ENCODE measurements at places on chromosomes 7 and 10.

- no peak for DNase-seq
Observed at GRCh38 chr10:112832361-112832878, 117.6 kb upstream of the TCF7L2 start.

- no peak for DNase-seq
Observed at GRCh38 chr7:95246831-95247370, 77.4 kb downstream of the PON1 start.

- DNase-seq, result peak; percentile 77
Observed at GRCh38 chr10:99845837-99846382, 63.5 kb downstream of the ABCC2 start.

DNA sequence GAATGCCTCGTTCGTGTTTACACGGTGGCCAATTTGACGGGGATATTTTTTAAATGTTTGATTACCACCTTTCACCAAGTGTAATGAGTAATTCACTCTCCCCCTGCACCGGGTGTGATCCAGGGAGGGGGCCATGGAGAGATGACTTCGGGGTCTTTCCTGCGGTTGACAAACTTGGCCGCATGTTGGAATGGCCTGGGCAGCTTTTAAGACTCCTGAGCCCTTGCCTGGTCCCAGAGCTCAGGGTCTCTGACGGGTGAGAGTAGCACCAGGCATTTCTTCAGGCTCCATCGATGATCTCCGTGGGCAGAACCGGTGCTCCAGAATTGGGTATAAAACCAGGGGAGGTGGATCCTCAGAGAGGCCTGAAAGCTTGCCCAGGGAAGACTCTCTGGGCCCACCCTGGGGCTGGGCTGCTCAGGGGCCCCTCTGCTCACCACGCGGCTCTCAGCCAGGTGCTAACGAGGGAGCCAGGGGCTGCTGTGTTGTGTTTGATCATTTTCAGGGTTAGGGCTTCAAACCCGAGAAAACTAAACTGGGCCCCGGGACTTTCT lies 882 bp downstream of the ZNF282 start:
- DNase-seq, result no peak

DNA sequence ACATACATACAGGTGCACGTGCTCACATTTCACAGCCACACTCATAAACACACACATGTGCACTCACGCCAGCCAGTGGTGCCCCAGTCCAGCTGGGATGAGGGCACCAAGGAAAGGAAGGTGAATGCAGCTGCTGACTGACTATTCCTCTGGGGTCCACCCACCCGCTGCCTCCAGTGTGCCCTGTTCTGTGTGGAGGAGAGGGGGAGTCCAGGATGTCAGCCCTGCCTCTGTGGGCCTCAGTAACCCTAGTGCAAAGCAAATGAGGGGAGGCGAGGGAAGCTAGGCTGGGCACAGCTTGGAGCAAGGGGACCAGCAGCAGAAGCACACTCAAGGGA lies 57.6 kb downstream of the YKT6 start:
- DNase-seq, result no peak

GRCh38 chr10:110724116-110724921 lies 80.2 kb downstream of the RBM20 start:
- peak; percentile 13 for DNase-seq

DNA sequence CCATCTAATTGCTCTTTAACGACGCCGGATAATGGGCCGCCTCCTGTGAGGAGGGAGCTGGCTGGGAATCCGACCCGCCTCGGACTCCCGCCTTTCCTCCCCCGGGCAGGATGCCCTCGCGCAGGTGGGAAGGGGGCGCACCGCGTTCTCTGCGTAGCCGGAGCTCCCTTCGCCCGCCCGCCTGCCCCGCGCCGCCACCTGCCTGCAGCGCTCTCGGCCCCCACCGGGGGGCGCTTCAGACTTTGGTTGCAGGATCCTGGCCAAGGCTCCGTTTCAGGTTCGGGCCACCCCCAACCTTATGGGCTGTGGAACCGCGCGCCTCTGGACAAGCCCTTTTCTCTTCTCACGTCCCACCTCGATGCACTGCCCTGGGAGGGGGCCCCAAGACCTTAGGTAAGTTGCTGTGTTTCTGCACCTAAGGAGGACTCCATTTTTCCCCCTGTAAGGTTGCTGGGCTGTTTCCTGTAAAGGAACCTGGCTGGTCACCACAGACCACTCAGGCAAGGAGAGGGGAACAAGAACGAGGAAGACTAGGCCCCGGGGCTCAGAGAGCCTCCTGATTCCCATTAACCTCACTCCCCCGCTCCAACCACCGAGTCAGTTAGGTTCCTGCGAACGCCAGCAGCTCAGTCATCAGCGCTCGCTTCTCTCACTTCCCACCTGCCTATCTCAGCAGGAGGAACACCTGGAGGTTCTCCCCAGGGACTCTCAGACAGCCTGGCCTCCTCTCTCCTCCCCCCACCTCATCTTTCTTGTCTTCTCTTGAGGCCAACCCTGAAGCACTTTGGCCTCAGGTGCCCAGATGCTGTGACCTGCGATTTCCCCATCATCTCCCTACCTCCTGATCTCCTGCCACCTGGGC lies 11.3 kb upstream of the KAZALD1 start:
- peak; percentile 82 for DNase-seq

DNA sequence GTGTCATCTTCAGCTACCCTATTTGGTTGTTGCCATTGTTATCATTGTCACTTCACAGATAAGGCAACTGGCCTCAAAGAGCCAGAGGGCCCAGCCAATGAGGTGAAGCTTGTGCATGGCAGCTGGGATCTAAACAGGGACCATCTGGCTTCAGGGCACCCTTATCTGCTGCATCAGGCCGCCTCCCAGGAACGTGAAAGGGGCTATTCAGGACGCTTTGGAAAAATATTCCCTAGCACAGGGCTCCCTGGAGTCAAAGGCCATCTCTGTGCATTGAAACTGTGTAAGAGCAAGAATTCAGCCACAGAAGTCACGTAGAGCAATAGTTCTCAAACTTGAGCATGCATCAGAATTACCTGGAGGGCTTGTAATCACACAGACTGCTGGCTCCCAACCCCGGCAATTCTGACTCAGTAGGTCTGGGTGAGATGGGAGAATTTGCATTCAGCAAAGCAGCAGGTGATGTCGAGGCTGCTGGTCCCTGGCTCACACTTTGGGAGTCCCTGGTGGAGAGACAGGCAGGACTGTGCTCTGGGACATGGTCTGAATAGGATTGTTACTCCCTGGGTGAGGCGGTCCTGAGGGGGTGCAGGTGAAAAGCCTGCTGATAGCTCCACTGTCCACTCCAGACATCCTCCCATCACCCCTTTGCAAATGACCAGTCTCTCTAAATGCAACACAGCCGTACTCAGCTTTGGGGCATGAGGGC lies 21.5 kb upstream of the PLEKHA1 start:
- no peak for DNase-seq

DNA sequence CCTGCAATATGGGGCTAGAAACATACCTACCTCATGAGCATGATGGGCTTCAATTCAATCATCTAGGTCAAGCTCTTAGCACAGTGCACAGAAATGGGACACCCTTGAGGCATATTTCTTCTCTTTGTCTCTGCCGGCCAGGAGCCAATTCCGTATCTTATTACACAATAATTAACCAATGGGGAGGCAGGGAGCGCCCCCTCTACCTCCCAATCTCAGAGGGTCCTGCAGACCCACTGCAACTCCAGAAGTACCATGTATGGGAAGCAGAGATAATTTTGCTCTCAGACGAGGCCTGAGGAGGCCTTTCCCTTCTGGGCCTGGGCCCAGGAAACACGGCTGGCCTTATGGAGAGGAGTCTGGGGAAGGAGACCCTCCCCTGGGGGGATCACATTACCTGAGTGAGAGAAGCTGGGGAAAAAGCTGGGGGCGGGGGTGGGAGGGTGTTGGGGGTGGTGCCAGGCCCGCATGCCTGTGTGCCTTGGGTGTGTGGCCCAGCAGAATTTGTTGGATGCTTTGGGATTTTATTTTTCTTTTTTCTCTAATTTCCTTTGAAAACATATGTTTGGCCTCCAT lies 155.5 kb downstream of the UBE2H start:
- DNase-seq, result no peak

DNA sequence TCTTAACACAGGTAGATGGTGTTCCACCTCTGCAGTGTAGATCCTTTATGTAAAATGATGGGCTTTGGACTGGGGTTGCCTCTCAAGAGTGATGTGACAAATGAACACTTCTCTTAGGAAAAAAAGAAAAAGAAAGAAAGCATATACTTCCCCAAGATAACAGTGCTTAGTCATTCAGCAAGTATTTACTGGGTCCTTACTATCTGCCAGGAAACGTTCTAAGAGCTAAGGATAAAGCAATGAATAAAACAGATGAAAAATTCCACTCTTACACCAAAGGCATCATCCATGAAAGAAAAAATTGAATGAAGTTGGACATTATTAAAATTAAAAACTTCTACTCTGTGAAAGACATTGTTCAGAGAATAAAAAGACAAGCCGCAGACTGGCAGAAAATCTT lies 177.3 kb downstream of the C7orf25 start:
- DNase-seq, result no peak

GRCh38 chr10:131141645-131142516 lies 169.6 kb downstream of the TCERG1L start:
- DNase-seq, result no peak

GRCh38 chr7:131747658-131748232 lies 191.3 kb upstream of the PODXL start:
- no peak for DNase-seq

- no peak for DNase-seq
Observed at GRCh38 chr10:47456794-47457527, 27.0 kb downstream of the ANXA8 start.

DNA sequence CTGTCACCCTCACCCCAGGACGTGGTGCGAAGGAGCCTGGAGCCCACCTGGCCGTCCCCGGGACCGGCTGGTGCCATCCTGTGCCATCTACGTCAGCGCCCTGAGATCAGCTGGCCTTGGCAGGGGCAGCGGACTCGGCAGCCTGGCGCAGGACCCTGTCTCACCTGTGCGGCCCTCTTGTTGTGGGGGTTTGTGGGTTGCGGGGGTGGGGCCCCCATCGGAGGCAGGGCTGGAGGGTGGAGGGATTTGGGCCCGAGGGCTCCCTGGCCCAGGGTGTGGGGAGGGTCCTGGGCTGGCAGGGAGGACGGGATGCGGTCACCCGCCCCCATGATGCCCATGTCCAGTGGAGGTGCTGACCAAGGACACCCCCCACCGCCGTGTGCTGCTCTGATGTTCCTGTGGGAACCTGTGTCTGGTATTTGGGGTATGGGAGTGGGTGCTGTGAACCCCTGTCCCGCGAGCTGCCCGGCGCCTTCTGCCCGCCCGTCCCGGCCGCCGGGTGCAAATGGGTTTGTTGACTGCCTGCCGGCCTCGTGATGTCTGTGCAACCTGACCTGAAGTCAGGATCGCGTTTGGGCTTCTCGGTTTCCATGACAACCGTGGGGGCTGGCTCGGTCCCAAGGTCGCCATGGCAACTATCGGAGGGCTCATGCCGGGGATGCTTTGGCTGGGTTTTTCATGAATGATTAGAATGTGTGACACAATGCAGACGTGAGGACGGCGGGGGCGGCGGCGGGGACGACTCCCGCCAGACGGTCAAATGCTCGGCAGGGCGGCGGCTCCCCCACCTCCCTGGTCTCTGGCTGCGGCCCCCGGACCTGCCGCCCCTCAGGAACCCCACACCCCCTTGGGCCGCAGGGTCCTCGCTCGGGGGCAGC lies 7.3 kb downstream of the MAFK start:
- DNase-seq, result no peak

- no peak for DNase-seq
Observed at GRCh38 chr10:115049960-115050359, 43.2 kb upstream of the ATRNL1 start.

DNA sequence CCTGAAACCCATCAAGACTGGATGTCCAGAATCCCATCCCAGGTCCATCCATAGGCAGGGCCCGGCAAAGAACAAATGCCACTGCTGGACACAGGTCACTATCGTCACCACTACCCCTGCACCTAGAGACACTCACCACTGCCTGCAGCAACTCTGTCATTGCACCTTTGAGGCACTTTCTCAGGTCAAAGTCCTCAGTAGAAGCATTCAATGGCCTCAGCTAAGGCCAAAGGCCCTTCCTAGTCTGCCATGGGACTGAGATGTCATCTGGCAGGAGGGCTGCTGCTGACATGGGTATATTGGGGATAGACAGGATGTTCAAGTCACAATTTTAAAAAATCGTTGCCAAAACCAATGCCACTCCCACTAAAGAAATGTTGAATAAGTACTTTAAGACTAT lies 58.7 kb downstream of the GPAM start:
- DNase-seq, result no peak

DNA sequence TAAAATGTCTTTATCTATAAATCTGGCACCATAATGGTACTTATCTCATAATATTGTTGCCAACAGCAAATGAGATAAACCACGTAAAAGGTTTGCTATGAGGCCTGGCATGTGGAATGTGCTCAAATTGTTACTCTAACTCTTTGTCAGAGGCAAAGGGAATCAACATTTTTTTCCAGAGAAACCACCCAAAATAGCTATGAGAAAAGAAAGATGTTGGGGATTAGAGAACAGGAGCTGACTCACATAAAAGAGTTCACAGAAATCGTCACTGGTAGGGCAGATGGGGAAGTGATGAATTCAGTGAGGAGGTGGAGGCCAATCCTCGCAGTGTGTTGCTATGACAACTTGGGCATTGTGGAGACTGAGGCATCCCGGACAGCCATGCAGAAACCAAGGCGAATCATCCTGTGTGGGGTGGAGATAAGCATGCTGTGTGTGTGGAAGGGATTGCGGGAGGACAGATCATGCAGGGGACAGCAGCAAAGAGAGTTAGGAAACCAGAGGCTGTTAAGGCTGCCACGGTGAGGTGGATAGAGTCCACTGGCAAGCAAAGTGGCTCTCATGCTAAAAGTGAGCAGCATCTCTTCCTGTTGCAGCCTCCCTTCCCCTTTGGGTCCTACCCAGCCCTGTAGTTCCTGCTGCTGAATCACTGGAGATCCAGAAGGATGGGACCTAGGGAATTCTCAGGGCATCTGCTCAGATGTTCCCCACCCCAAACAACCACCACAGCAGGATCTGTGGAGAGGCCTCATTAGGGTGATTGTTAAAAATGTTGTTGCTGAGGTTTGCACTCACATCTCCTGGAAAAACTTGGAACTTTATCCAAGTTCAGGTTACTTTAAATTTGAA lies 103.9 kb downstream of the CUBN start:
- peak; percentile 86 for DNase-seq

- no peak for DNase-seq
Observed at GRCh38 chr10:98186681-98187080, 52.2 kb downstream of the R3HCC1L start.

GRCh38 chr10:122407375-122408125 lies 33.0 kb downstream of the PLEKHA1 start:
- DNase-seq, result no peak

DNA sequence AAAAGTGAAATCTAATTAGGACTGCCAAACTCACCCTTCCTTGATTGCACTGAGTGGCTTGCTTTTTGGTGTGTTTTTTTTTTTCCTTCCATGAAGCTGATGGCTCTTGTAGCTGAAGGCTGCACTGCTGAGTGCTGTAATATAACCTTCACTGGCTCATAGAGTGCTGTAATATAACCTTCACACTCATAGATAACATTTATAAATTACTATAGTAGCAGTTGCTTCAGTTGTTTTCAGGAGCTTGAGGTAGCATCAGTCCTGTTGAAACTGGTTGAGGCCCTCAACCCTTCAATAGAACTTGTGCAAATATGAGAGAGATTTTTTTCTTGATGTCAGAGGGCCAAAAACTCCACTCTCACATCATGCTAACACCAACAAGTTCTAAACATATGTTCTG lies 404.9 kb upstream of the MBL2 start:
- DNase-seq, result no peak

- no peak for DNase-seq
Observed at GRCh38 chr10:78327778-78328591, 294.3 kb downstream of the RPS24 start.

GRCh38 chr7:73761854-73762658 lies 8.0 kb downstream of the CLDN3 start:
- DNase-seq, result no peak
